ENCODE measurements at places on chromosomes 1 and 21. TPM values are rescaled to one million over a fixed set of nuclear protein-coding genes. Genes with fewer than 3 reads are reported as not detected.

DNA sequence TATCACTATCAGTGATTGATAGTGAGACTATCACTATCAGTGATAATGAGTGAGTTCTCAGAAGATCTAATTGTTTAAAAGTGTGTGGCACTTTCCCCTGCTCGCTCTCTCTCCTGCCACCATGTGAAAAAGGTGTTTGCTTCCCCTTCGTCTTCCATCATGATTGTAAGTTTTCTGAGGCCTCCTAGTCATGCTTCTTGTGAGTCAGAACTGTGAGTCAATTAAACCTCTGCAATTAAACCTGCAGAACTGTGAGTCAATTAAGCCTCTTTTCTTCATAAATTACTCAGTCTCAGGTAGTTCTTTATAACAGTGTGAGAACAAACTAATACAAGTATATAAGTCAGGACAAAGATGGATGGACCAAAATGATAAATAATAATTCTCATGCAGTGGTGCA lies 7.0 kb upstream of the IL23R start:
- DNase-seq, result no peak

GRCh38 chr1:196214866-196215265 lies 393.4 kb downstream of the KCNT2 start:
- DNase-seq, result no peak

DNA sequence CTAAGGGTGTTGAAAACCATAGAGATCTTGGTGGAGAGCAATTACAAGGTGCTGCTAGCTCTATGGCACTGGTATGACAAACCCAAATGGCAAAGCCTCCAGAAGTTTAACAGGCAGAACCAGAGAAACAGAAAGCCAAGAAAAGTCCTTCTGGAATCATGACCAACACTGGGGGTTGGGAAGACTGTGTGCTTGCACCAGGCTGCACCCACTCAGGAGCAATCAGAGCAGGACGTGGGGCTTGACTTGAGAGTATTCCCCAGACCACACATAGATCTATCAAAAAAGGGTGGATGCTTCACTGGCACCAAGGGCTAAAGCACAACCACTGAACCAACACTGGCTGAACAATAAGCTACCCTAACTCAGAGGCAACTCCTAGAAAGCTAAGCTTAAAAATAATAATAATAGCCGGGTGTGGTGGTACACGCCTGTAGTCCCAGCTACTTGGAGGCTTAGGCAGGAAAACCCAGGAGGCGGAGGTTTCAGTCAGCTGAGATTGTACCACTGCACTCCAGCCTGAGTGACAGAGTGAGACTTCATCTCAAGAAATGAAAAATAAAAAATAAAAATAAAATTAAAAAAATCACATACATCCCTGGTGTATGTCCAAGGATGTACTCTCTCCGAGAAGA lies 20.1 kb upstream of the ENSA start:
- DNase-seq, result no peak

DNA sequence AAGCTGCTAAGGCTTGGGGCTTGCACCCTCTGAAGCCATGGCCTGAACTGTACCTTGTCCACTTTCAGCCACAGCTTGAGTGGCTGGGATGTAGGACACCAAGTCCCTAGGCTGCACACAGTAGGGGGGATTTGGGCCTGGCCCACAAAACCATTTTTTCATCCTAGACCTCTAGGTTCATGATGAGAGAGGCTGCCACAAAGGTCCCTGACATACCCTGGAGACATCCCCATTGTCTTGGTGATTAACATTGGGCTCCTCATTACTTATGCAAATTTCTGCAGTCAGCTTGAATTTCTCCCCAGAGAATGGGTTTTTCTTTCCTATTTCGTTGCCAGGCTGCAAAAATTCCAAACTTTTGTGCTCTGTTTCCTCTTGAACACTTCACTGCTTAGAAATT lies 26.3 kb upstream of the CHODL start:
- DNase-seq, result no peak

DNA sequence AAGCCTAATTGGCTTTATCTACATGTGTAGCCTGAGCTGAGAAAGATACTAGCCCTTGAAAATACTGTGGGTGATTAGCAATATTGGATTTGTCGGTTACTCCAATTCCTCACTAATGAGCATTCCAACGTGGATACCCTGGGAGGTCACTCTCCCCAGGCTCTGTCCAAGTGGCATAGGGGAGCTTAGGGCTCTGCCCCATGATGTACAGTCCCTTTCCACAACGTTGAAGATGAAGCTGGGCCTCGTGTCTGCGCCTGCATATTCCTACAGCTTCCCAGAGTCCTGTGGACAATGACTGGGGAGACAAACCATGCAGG lies 2.6 kb downstream of the RCC1 start:
- no peak for DNase-seq

GRCh38 chr21:34282223-34282622 lies 81.6 kb upstream of the KCNE2 start:
- no peak for DNase-seq

DNA sequence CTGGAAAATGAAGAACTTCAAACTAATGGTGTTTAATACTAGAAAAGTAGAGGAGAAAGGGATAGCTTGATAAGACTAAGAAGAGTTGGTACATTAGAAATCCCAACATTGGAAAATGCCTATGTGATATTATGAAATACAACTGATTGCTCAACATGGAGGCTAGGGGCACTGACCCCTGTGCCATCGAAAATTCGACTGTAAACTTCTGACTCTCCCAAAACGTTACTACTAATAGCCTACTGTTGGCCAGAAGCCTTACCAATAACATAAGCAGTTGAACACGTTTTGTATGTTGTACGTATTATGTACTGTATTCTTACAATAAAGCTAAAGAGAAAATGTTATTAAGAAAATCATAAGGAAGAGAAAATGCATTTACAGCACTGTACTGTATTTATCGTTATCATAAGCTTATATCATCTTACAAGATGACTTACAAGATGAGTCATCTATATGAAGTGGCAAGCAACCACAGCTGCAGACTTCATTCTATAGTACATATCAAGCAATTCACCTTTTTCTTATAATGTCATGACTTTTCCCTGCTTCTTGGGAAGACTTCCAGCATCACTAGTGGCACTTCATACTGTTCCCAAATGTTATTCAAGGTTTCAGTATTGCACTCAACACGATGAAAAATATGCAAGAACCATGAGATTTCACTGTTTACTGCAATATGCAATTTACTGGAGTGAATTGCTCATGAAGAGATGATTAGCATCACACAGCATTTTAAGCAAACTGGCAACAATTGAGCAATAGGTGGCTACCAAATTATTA lies 12.9 kb upstream of the CTSK start:
- no peak for DNase-seq

- DNase-seq, result no peak
These were observed 25.8 kb upstream of the LPAR3 start for GRCh38 chr1:84918726-84919336.

- no peak for DNase-seq
These were observed 27.7 kb downstream of the NEK2 start for GRCh38 chr1:211647711-211648121.

GRCh38 chr1:8363767-8364301 lies 45.9 kb downstream of the SLC45A1 start:
- DNase-seq, result no peak

DNA sequence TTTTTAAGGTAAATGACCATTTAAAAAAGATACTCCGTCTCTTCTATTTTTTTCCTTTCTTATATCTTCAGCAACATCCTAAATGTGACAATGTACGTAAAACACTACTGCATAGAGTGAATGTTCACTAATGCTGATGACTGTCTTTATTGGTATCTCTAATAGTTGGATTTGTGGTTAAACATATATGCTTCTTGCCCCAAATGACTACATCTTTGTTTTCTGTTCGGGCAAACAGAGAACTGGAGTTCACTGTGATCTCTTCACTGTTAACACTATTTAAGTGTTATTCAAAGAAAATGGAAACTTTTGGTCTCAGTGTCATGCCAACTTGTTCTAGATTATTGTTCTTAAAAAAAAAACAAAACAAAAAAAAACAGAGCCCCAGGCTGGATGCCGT lies 109.4 kb downstream of the KIF26B start:
- DNase-seq, result no peak

- DNase-seq, result no peak
These were observed 32.0 kb downstream of the RPS6KC1 start for GRCh38 chr1:213083112-213083445.

- DNase-seq, result no peak
These were observed 11.4 kb upstream of the ATP13A2 start for GRCh38 chr1:17023102-17023501.

- no peak for DNase-seq
These were observed 65.3 kb downstream of the RABGAP1L start for GRCh38 chr1:174224641-174225040.

DNA sequence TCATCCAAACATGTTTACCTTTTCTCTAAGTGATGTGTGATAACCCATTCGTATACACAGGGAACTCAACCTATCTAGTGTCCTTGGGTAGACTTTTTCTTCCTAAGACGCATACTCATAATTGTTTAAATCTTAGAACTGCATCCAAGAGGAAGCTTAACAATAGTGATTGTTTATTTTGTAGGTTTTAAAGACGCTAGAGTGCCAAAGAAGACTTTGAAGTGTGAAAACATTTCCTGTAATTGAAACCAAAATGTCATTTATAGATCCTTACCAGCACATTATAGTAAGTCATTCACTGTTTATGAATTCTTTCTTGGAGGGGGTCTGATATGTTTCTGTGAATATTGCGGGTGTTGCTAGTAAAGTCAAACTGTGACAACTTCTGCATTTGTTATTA lies 25.4 kb downstream of the PLA2G4A start:
- DNase-seq, result no peak

DNA sequence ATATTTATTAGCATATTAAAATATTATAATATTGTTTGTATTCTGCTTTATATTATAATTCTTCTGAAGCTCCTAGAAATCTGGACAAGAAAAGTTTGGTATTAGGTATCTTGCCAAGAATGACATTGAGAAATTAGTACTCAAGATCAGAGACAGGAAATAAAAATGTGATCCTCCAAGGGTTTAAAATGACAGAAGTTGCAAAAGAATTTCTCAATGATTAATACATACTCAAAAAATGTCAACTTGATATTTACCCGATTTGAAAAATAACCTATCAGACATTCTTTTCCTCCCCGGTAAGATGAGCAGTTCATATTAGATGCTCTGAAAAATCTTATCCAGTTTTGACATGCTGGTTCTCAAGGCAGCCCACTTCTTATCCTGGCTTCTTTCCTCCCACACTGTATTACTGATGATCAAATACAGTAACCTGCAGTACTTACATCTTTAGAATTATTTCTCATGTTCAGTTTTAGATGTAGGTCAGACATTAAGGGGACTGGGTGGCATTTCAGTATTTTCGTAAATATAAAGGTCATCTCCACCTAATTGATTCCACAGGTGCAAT lies 55.3 kb downstream of the CACHD1 start:
- no peak for DNase-seq

- no peak for DNase-seq
These were observed 151.9 kb downstream of the NTPCR start for GRCh38 chr1:233102341-233102740.

- no peak for DNase-seq
These were observed 47.3 kb upstream of the USP1 start for GRCh38 chr1:62389531-62389930.

DNA sequence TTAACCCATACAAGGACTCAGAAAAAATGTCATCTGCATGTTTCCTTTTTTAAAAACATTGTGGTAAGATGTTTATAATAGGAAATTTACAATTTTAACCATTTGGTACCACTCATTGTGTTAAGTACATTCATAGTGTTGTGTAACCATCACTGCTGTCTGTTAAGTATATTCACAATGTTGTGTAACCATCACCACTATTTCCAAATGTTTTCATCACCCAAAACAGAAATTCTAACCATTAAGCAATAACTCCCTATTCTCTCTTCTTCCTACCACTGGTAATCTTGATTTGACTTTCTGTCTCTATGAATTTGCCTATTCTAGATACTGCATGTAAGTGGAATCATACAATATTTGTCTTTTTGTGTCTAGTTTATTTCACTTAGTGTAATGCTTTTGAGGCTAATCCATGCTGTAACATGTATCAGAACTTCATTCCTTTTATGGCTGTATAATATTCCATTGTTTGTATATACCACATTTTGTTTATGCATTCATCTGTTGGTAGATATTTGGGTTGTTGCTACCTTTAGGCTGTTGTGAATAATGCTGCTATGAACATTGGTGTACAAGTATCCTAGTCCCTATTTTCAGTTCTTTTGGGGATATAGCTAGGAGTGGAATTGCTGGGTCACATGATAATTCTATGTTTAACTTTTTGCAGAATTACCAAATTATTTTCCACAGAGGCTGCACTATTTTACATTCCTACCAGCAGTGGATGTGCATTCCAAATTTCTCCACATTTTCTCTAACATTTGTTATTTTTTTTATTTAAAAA lies 14.1 kb downstream of the HIPK1 start:
- no peak for DNase-seq

GRCh38 chr1:186985889-186986491 lies 157.2 kb downstream of the PLA2G4A start:
- DNase-seq, result no peak

DNA sequence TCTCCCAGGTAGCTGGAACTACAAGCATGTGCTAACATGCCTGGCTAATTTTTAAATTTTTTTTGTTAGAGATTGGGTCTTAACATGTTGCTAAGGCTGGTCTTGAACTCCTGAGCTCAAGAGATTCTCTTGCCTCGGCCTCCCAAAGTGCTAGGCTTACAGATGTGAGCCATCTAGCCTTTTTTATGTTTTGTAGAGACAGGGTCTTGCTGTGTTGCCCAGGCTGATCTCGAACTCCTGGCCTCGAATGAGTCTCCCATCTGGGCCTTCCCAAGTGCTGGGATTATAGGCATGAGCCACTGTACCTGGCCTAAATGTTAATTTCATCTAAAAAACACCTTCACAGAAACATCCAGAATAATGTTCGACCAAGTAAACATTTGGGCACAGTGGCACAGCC lies 48.6 kb downstream of the FNBP1L start:
- DNase-seq, result no peak

GRCh38 chr1:214441119-214441518 lies 110.3 kb downstream of the PTPN14 start:
- DNase-seq, result no peak

DNA sequence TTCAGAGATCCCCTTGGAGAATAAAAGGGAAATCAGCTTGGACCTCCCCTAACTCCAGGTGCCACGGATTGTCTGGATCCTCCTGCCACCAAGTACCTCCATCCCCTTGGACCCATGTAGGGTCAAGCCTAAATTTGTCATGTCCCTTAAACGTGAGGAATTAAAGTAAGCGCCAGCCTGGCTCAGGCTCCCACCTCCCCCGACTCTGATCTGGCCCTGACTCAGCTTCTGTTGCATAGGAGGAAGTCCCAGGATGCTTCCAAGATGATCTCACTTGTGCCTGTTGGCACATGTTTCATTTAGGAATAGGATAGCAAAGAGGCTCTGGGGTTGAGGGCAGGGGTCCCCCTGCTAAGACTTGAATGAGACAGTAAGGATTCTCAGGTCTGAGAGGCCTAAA lies 231.9 kb upstream of the JUN start:
- no peak for DNase-seq

PALMD gene
- total RNA-seq, result 0.09 TPM

BRDT gene
- total RNA-seq, result 0.13 TPM

TEX38 gene
- total RNA-seq, result 0.21 TPM

C1orf94 gene
- 5.5 TPM for total RNA-seq

SAMD13 gene
- 2.3 TPM for total RNA-seq

LCE6A gene
- not detected for total RNA-seq

SLC22A15 gene
- 4.5 TPM for total RNA-seq

ATP1A4 gene
- 0.55 TPM for total RNA-seq

GLMN gene
- 20.4 TPM for total RNA-seq
